ENCODE measurements at places on chromosomes 3 and 15.
A peak's percentile ranks its signal among the peaks of the same experiment; 100 is the strongest.

GRCh38 chr15:96720656-96721055 lies 390.2 kb downstream of the NR2F2 start:
- no peak for DNase-seq

DNA sequence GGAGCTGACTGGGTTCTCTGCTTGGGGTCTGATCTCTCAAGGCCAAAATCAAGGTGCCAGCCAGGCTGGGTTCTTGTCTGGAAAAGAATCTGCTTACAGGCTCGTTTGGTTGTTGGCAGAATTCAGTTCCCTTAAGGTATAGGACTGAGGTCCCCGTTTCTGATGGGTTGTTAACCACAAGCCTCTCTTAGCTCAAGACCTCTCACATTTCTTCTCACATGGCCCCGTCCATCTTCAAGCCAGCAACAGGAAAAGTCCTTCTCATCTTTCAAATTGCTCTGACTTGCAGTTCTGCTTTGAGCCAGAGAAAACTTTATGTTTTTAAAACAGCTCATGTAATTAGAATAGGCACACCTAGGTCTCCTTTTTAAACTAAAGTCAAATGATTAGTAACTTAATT lies 20.4 kb downstream of the UACA start:
- peak; percentile 41 for DNase-seq

DNA sequence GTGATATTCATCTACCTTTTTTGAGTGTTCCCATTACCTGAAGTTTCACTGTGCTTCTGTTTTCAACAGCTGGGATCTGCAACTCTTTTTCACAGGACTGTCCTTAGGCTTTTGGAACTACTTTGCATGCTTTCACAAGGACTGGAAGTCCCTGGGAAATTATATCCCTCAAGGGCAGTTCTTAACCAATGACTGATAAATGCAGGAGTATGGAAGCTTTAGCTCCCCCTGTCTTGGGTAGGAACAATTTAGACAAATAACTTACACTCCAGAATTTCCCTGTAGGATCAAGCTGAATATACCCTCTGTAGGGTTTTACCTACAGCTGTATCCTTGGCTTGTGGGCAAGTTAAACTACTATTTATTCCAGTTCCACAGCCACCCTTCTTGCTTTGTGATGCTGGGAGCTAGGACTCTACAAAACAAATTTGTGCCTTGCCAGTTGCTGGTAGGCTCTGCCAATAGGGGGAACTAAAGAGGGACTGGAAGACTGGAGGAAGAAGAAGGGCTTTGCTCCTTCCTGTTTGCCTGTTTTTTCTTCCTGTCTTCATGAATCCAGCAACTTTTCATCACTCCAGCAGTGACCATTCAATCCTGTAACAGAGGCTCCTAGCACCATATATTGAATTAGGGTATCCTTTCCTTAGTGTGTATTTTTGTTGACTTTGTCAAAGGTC lies 6.8 kb upstream of the ZNF280D start:
- no peak for DNase-seq

DNA sequence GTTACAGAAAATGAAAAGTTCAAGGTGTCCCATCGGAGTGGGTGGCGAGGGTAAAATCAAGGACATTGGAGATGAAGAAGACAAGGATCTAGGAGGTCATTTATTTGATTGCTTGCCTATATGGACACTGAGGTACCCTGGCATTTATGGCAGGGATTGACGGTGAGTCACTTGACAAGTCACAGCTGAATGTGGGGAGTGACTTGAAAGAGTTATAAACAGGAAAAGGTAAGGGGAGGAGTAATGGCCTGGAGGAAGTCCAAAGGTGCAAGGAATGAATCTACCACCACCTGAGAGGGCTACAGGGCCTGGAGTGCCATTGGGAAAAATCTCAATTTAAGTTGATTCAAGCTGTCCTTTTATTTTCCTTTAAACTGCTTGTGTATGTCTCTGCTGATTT lies 11.8 kb upstream of the SGO1 start:
- DNase-seq, result no peak

- DNase-seq, result peak; percentile 98
Measured at GRCh38 chr3:69085833-69086722, 1.3 kb downstream of the ARL6IP5 start.

- no peak for DNase-seq
Measured at GRCh38 chr3:66744986-66745385, 244.2 kb upstream of the LRIG1 start.

DNA sequence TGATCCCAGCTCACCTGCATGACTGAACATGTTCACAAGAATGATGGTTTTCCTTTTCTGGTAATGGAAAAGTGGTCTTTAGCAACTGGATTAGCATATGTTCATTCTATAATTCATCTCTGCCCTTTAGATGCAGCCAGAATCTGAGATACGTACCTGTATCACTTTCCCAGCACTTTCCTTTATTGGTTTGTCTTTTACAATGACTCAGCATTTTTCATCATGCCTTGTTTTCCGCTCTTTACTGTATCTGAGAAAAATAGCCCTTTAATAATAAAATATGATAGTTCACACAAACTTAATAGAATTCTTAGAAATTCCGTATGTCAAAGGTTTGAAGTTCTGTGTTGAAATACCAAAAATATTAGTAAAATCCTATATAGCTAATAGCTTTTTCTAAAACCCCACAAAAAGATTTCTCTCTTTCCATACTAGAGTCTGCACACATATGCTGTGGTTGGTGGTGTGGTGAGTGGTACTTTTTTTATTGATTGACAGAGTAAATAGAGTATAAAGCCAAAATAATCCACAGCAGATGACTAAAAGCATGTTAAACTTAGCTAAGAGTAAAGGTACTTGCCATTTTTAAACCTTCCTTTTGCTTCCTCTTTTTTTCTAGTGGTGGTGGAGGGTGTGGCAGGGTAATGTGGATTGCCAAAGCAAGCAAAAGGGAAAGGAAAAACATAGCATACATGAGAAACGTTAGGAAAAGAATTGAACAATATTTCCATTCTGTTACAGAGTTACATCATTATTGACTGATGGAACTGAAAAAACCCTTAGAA lies 328.9 kb upstream of the RBMS3 start:
- DNase-seq, result no peak

DNA sequence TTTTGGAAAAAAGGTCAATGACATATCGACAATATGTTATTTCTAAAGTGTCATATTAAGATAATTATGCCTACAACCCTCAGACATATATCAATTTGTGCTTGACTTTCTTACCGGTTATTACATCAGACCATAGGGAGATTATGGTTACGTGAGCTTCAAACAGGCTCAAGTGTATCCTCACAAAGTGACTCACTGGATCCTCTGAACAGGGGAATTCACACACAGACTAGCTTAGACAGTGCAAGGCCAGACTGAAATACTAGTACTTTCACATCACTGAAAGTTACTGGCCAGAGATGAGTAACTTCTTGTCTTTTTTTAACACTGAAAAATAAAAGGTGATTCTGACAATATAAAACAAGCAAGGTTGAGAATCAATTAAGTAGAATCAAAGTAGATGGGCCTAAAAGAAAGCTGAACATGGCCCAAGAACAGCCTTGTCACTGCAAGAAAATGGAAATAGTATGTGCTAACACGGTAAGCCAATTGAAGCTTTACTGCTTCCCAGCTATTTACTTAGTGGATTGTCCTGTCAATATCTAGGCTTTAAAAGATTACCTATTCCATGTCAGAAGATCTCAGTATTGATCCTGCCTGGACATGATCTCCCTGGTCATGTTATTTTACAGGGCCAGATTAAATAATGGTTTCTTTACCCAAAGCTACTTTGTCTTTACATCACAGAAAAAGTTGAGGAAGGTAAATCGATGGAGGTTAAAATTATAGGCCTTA lies 848.6 kb downstream of the ROBO1 start:
- DNase-seq, result peak; percentile 92
